ENCODE measurements at places on chromosomes 6 and 20.

GRCh38 chr6:16446273-16446672, 207.9 kb downstream of the GMPR start:
- no peak for DNase-seq

DNA sequence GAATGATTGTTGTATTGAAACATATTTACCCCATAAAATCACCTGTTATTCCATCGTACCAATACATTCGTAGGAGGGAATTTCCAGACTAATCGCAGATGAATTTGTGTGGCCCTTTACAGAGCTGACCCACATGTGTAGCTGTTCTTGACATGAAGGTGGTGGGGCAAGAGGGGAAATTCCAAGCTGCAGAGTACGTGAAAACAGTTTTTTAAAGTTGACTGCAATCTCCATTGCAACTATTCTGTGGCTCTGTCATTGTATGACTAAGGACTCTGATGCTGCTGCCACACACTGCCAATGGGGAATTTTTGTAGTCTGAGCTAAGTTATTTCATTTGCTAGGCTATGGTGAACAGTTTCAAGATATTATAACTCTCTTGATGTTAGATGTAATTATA, 46.4 kb upstream of the ADTRP start:
- DNase-seq = no peak

DNA sequence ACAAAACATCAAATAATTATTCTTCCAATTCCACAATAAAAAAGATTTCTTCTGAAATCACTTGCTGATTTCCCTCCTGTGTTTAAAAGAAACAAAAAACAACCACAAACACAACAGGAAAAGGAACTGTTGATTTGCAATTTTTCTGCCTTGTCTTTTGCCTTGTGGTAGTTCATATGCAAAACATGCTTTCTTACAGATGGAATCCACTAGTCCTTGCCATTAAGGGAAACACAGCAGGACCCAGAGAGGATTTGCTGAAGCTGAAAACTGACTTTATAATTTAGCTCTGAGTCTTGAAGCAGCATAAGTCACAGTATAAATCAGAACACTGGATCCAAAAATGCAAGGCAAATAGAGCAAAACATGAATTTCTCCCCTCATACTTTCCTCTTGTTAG, 328.8 kb downstream of the PHF3 start:
- no peak for DNase-seq

DNA sequence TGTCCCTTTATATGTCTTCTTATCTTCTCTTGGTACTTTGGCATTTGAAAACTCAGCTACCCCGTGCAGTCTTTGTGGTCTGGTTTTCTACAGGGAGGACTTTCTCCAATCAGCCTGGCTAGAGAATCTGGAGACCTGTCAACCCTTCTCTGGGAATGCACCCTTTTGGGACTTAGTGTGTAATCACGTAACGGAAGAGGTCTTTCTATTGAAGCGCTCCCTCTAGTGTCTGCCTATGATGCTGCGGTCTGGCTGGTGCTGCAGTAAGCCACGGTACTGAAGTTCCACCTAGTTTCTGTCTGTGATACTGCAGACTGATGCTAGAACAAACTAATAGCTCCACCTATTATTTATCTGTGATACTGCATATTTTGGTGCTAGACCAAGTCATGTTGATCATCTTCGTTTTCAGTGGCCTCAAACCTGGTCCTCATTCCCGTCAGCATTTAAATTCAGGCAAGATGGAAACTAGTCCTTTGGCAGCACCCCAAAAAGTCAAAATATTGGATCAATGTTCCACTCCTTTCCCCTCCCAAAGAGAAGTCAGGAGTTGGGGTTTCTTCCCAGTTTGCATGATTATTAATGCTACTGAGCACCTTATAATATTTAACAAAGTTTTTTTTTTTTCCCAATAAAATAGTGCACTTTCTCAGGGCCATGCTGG, 12.5 kb upstream of the SIRPB2 start:
- peak; percentile 75 for DNase-seq

GRCh38 chr6:115613488-115613887, 447.2 kb downstream of the FRK start:
- no peak for DNase-seq

DNA sequence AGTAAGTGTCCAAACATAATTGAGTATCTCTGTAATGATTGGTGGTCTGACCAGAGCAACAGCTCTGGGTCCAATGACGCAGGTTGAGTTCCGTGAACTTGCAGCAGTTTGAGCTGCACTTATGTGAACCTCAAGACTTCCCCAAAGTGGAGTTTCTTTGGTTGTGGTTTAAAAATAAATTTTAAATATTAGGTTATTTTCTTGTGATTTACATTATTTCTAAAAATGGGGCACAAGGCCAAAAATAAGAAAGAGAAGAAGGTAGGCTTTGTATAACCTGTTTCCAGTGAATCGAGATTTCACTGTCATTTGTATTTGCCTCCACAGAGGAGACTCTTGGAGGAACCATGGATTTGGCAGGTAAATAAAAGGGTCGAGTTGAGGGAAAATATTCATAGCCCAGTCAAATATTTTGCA, 166.4 kb upstream of the ZNF217 start:
- no peak for DNase-seq

GRCh38 chr6:79440598-79440997, 96.6 kb downstream of the LCA5 start:
- no peak for DNase-seq

- no peak for DNase-seq
These were observed 401.8 kb downstream of the PHF3 start for GRCh38 chr6:64037427-64037826.

- DNase-seq = no peak
These were observed 9.5 kb downstream of the FOXC1 start for GRCh38 chr6:1619098-1619672.

DNA sequence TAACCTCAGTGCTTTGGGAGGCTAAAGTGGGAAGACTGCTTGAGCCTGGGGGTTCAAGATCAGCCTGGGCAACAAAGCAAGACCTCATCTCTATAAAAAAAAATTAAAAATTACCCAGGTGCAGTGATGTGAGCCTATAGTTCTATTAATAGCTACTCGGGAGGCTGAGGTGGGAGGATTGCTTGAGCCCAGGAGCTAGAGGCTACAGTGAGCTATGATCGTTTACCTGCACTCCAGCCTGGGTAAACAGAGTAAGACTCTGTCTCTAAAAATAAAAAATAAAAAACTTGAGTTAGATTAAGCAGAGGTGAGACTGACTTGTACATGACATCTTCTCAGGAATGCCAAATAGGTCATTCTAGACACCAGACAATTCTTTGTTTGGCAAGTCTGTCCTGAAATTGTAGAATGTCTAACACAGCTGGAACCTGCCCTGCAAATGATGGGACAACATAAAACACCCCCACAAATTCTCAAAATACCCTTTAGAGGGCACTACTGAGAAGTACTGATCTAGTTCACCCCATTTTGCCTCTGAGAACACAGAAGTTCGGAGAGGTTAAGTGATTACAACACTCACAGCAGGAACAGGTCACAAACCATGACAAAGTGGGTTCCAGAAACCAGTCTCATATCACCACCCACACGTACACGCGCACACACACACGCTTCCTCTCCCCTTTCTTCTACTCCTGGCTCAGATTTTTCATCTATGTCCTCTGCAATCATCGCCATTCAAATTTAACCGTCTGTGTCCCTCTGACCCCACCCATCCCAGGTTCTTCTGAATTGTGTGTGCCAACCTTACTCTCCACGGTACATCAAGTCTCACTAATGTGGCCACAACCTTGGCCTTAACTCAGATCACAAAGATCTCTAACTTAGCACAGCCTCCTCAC, 38.3 kb downstream of the ARHGAP18 start:
- DNase-seq = peak; percentile 64

DNA sequence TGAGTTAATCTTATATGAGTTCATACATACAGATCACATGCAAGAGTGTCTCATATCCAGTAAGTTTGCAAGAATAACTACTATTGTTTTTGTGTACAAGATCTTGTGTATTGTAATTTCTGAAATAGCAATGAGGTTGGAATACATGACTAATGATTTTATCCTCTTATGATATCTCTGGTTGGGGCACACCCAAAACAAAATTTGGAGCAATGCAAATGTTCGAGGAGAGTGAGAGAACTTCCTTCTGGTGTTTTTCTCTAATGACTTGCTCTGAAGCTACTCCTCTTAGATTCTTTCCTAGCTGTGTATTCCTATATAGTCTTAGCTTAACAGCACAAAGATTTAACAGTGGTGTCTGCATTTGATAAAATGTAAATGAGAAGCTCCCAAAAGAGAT, 252.5 kb downstream of the LAMA2 start:
- no peak for DNase-seq

DNA sequence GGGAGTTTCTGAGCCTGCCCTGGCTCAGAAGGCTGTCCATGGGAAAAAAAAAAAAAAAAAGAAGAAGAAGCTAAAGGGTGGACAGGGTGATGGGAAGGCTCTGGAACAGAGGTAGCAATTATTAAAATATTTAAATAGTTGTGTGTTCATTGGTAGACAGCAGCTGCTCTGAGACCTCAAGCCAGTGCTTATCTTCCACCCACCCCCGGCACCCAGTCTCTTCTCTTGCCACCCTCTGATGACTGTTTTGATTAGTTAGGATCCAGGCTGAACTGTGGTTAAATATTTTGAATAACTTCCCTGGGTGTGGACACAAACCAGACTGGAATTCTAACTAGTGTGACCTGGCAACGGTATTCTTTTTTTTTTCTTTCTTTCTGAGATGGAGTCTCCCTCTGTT, 16.9 kb upstream of the SRSF3 start:
- no peak for DNase-seq

DNA sequence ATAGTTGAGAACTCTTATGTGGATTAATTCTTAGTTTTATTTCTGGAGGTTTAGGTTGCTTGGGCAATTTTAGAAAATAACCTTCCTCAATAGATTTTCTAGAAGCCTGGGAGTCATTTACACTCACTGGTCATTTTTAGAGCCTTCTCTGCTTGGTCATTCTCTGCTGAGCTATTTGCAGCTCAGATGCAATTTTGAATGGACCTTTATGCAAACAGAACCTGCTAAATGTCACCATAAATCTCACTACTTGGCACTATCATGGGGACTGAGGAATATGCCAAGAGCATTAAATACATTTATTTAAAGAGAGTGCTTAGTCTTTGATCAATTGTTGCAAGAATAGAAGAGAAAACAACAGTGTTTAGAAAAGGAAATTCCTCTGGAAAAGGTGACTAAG, 154.0 kb downstream of the CLVS2 start:
- DNase-seq = no peak

GRCh38 chr6:52641388-52641787, 29.5 kb upstream of the TMEM14A start:
- DNase-seq = no peak

DNA sequence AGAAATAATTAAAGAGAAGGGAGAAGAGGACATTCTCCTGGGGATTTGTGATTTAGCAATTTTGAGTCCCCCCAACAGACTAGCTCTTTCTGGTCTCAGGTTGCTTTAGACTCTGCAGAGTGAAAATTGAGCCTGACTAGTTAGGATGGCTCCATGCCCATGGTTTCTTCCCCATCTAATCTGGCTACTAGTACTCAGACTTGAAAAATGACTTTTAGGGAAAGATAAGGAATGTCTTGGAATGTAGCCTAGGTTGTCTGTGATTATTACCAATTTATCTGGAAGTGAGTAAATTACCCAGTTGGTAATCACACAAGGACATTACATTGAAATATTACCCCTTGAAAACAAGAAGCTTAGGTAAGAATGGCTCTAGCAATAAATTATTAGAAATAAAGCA, 4.2 kb downstream of the BEND6 start:
- DNase-seq = no peak

- no peak for DNase-seq
These were observed 33.3 kb downstream of the BEND3 start for GRCh38 chr6:107082045-107082444.

- no peak for DNase-seq
These were observed 7.9 kb upstream of the SOD2 start for GRCh38 chr6:159700970-159701369.

DNA sequence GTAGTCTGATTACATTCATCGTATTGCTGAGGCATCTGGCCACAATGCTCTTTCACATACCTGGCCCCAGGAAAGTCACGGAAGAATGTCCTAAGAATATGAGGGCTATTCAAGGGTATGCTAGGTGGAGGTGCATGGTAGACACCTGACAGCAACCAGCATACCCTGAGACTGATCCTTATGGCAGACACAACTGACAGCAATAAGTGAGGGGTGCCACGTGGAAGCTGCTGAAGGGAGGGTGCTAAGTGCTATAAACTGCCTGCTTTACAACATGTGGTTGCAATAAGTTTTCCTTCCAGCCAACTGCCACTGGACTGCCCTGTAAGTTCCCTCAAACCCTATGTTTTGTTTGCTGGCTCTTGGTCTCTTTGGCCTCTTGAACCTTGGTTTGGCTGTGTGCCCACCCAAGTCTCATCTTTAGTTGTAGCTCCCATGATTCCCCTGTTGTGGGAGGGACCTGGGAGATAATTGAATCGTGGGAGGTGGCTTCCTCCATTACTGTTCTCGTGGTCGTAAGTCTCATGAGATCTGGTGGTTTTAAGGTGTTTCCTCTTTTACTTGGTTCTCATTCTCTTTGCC, 201.3 kb upstream of the MOCS1 start:
- DNase-seq = no peak

- DNase-seq = peak; percentile 56
These were observed at the start of gene TEAD3 for GRCh38 chr6:35496841-35497570. Gene TEAD3 (minus strand): TSS chr6:35497079.

DNA sequence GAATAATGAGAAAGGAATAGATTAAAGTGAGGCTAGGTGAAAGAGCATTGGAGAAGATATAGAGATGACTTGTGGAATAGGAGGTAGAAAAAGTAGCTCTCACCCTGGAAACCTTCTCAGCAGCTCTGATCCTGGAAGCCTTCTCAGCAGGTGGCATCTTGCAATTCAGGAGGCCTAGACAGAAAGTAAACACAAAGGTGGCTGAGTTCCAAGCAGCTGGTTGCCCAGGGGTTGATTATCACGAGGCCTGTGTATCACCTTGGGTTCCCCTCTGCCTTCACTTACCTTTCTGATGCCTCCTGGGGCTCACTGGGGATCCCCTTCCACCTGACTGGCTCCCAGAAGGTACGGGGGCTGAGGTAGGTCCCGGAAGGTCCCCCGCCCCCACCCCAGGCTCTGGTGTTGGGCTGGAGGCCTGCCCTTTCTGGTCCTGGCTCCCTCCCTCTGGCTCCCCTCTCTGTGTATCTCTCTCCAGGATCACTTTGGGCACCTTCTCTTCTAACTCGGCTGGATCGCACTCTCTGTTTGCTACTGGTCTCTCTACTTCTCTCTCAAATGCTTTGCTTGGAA, 9.7 kb downstream of the MDC1 start:
- no peak for DNase-seq

GRCh38 chr20:15155848-15156401, 818.5 kb upstream of the FLRT3 start:
- DNase-seq = no peak

All from activated CD8-positive, alpha-beta memory T cell treated with anti-CD3 and anti-CD28 coated beads, Interleukin-2, amount 50 U/mL, for 4 hours (primary cell).